Thymus (tissue), 14 donors: ENCODE measurements at places on chromosomes 4 and X. TPM values are rescaled to one million over a fixed set of nuclear protein-coding genes. Genes with fewer than 3 reads are reported as not detected.

The F8A2 gene
- total RNA-seq = not detected

The DDX60 gene
- 60.5 TPM for total RNA-seq

The TENT5D gene
- total RNA-seq = not detected

The MAGEE2 gene
- not detected for total RNA-seq

The ANKRD17 gene
- total RNA-seq = 26.4 TPM

The SPANXA2 gene
- 0.09 TPM for total RNA-seq

The EGF gene
- 0.19 TPM for total RNA-seq

The TMPRSS11D gene
- 0.05 TPM for total RNA-seq

The CXXC4 gene
- 1.2 TPM for total RNA-seq

The IL21 gene
- total RNA-seq = 0.19 TPM

The RPL34 gene
- total RNA-seq = 3,878 TPM

The GABRE gene
- 2.9 TPM for total RNA-seq

The HSFX3 gene
- total RNA-seq = 0.28 TPM

The SPANXN5 gene
- total RNA-seq = not detected

The HSFX2 gene
- total RNA-seq = 0.28 TPM

The FRMPD4 gene
- 0.05 TPM for total RNA-seq

The CSAG3 gene
- total RNA-seq = 0.52 TPM

The S100G gene
- not detected for total RNA-seq

The EFHC2 gene
- total RNA-seq = 0.80 TPM

The HOPX gene
- total RNA-seq = 5.9 TPM

The ARHGAP10 gene
- total RNA-seq = 11.8 TPM

The AFP gene
- total RNA-seq = 1.3 TPM
